AG09309 (cell line): ENCODE measurements at places on chromosomes 16 and 17.

- no peak for DNase-seq
These were observed 35.2 kb downstream of the HSBP1 start for GRCh38 chr16:83842756-83843507.

GRCh38 chr17:312476-313148 is 40.0 kb downstream of the RPH3AL start:
- no peak for DNase-seq

DNA sequence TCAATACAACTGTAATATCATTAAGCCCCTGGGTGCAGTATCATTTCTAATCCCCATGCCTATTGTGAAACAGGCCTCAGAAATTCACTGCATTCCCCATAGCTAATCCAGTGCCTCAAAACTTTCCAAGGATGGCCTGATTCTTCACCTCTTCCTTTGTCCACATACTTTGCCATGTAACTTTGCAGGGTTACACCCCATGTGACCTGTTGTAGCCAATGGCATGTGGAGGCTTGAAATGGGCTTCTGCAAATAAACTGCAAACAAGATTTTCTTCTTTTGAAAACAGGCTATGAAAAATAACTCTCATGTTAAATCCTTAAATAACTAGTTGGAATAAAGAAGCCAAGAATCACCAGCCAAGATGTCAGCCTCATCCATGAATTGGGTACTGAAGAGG is 35.9 kb downstream of the ABCA10 start:
- no peak for DNase-seq

DNA sequence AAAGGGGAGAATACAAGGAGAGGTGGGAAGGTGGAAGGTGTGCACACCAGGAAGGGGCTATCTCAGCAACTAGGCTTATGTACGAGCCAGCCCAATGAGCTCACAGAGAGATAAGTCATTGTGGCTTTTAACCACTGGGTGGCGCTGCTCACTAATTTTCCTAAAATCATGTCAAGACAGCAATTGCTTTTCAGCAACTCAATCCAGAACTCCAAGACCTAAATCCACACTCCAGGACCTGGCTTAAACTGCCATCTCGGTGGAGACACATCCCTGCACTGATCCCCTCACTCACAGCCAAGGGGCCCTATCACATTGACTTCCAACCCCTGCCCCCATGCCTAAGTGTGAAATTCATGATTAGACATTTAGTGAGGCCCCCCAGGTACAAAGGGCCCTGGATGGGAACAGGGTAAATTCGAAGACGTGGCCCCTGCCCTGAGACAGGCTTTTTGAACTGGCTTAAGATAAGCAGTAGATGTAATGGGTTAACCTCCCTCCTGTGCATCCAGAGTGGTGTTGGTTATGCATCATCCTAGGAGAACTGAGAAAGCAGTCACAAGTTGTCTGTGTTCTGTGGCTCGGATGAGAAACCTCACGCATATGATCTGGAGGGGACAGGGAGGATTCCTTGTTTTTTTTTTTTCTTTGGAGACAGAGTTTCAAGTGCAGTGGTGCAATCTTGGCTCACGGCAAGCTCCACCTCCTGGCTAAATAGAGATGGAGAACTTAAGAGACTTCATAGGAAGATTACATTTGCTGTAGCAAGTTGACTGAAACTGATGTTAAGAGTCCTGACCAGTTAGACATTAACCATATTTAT is 11.5 kb downstream of the CCL16 start:
- DNase-seq: peak; percentile 24

DNA sequence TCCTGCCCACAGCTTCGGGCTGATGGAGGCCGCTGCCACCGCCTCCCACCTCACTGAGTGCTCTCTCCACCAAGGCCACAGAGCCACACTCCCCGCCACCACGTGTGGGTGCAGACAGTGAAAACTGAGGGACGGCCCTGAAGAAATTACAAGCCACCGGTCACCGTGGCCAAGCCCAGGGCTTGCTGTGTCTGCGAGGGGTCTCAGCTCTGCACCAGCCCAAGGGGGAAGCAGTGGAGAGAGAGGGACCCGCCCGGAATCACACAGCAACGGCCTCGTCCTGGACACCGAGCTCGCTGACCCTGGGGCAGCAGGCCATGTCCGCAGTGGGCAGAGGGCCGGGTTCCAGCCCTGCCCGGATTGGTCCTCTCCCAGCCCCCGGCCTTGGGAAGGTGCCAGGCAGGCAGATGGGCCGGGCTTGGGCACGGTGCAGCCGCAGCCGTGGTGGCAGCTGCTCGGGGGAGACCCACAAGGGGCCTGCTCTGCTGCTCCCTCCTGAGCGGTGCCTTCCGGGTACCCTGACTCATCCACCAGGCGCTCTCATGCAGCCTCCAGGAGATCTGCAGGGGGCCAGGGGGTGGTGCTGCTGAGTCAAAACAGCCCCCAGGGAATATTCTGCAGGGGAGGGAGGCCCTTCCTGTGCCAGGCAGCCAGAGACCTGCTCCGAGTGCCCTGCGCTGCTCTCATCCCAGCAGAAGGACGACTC is 52.0 kb downstream of the CBFA2T3 start:
- DNase-seq: peak; percentile 45
